NB4 (cell line): ENCODE measurements at places on chromosomes 6 and 20.

DNA sequence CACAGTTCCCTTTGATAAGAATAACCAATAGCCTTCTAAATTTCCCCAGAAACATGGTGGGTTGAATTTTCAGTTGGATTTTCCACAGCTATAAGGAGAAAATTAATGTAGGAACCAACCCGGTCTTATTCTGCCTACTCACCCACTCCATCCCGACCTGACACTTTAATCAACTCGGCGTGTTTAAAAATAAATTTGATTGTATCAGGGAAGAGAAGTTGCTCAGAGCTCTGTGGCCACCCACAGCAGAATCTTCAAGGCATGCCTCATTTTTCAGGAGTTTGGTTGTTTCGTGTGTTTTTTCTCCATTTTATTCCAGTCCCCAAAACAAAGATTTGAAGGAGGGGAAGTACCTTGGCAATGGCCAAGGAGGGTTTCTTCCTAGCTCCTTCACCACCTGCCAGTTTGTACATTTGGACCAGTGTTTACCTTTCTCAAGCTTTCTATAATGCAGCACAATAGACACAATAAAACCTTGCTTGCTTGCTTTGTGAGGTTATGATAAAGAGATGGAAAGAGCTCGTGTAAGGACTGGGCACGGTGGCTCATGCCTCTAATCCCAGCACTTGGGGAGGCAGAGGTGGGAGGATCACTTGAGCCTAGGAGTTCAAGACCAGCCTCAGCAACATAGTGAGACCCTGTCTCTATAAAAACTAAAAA lies 297.2 kb upstream of the JARID2 start:
- no peak for DNase-seq

- no peak for DNase-seq
Measured at GRCh38 chr20:17142666-17143065, 84.2 kb upstream of the PCSK2 start.

DNA sequence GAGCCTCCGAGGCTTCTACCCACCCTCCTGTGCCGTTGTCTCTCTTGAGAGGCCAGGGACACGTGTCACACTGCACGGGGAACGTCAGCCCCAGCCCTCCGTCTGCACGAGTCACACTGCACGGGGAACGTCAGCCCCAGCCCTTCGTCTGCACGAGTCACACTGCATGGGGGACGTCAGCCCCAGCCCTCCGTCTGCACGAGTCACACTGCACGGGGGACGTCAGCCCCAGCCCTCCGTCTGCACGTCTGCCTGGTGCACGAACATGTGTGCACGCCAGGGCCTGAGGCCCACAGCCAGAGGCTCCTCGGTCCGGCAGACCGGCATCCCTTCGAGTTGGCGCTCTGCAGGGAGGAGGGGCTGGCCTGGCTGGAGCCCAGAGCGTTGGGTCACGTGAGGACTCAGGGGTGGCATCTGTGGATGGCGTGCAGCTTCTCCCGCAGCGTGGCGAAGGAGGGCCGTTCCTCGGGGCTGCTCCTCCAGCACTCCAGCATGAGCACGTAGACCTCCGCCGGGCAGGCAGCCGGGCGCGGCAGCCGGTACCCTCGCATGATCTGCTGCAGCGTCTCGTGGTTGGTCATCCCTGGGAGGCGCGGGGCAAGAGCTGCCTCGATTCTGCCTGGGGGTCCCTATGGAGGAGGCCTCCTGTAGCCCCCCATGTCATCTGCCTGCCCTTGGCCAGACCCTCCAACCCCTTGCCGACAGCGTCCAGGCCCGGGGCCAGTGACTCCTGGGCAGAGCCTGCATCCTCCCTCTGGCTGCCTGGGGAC lies 3.4 kb upstream of the PTK6 start:
- peak; percentile 32 for DNase-seq

- no peak for DNase-seq
Measured at GRCh38 chr20:61979701-61980635, 85.7 kb downstream of the TAF4 start.

- DNase-seq: no peak
Measured at GRCh38 chr20:23129891-23130621, 43.9 kb upstream of the CD93 start.

- no peak for DNase-seq
Measured at GRCh38 chr6:15425947-15426346, 180.1 kb downstream of the JARID2 start.

GRCh38 chr6:19929312-19929711 lies 92.1 kb downstream of the ID4 start:
- no peak for DNase-seq

GRCh38 chr20:49610691-49611538 lies 43.0 kb upstream of the PTGIS start:
- peak; percentile 90 for DNase-seq

GRCh38 chr6:107421696-107422256 lies 37.6 kb downstream of the PDSS2 start:
- DNase-seq: peak; percentile 23

GRCh38 chr20:22403632-22404361 lies 180.6 kb downstream of the FOXA2 start:
- DNase-seq: no peak

GRCh38 chr20:11229772-11230171 lies 556.0 kb upstream of the JAG1 start:
- DNase-seq: peak; percentile 10

DNA sequence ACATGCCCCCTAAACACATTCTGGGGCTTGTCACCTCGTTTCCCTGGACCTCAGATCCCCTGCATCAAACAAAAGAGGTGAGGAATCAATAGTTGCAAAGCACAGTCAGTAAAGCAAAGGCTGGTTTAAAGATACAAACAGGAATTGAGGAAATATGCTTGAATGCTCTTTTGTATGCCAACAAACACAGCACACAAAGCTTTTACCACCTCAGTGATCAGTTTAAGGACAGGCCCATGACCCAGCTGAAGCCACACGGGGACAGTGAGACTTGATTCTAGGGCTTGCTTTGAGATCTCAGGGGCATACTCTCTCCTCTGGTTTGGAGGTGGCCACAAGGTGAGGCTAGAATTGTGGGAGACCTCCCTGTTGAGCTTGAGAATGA lies 182.9 kb upstream of the CST7 start:
- DNase-seq: no peak

- DNase-seq: no peak
Measured at GRCh38 chr6:146429831-146430230, 113.8 kb upstream of the RAB32 start.

DNA sequence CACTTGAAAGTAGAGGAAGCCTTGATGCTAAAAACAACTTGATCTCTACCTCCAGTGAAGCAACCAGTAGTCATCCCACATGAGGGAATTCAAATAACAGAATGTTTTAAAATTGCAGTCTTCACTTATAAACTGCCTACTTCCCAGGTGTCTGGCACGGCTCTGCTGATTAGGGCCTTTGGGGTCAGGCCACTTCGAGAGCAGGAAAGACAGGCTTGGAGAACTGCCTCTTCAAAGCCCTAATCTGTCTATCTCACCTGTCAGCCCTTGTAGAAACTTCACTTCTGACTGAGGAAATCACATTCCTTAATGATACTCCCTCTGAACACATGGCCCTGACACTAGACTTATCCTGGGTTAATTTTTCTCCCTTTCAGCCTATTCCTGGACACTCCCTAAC lies 458.6 kb downstream of the TENT5A start:
- no peak for DNase-seq

DNA sequence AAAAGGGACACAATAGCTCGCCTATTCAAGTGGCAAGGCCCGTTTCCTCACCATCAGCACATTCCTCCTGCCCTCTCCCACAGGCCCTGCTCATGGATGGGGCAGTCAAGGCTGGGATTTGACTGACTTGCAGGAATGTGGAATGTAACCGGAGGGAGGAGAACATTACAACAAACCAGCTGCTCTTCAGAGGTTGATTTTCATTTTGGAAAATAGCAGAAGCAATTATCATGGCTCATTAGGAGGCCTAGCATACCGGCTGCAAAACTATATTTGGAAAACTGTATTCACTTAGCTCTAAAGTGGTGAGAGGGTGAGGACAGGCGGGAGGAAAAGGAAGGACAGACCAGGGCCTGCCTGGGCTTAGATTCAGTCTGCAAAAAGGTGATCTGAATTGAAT lies 283.7 kb downstream of the CD83 start:
- DNase-seq: no peak

DNA sequence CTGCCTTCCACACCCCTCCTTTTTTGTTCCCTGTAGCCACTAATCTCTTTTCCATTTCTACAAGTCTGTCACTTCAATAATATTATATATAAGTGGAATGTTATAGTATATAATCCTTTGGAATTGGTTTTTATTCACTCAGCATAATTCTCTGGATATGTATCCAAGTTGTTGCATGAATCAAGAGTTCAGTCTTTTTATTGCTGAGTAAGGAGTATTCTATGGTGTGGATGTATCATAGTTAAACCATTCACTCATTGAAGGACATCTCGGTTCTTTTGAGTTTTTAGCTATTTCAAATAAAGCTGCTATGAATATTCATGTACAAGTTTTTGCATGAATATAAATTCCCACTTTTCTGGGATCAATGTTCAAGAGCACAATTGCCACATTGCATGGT lies 69.5 kb upstream of the TASP1 start:
- no peak for DNase-seq

DNA sequence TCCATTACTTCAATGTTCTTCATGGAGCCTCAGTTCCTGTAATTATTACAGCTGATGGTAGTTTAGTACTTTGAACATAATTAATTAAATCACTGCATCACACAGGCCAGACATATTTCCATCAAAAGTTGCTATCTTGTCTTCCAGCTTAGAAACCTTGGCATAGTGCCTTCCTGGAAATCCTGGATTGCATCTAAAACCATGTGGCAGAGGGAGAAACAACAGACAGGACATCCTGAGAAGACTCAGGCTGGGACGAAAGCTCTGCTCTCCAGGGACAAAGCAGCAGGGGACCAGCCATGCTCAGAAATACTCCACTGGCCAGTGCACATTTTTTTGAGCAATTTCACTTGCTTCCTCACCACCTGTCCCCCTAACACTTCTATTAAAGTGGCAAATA lies 55.3 kb downstream of the TBX18 start:
- no peak for DNase-seq

- peak; percentile 51 for DNase-seq
Measured at GRCh38 chr20:4813076-4813862, 91.6 kb downstream of the PRND start.

- no peak for DNase-seq
Measured at GRCh38 chr6:115643762-115644161, 416.9 kb downstream of the FRK start.
